ENCODE measurements at places on chromosomes 5 and 9.

DNA sequence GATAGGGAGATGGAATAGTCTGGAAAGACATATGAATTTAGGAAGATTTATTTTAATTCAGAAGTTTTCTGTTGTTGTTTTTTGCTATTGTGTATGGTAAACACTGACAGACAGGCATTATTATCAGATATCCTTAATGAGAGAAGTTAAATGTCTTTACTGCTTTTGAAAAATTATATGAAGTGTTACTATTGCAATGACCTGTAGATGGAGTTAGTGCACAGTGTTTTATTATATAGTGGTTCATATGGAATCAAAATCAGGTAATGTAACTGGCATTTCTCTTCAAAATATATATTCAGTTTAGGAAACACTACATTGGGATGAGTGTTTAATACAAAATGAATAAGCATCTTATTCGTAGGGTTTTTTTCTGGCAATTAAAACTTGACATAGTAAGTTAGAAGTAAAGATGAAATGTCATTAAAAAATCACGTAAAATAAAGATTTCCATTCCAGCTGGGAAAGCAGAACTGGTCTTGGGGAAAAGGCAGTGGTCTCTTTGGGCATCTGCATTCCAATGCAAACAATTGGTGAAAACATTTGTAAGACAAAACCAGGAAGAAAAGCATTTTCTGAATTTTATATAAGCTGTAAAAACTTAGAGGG lies 3.9 kb downstream of the GABRA1 start:
- no peak for DNase-seq

GRCh38 chr5:171848486-171848885 lies 62.9 kb downstream of the SMIM23 start:
- no peak for DNase-seq

- DNase-seq: no peak
These were observed 5.0 kb downstream of the CD14 start for GRCh38 chr5:140627972-140628371.

GRCh38 chr5:6476313-6476661 lies 27.6 kb downstream of the UBE2QL1 start:
- DNase-seq: no peak

DNA sequence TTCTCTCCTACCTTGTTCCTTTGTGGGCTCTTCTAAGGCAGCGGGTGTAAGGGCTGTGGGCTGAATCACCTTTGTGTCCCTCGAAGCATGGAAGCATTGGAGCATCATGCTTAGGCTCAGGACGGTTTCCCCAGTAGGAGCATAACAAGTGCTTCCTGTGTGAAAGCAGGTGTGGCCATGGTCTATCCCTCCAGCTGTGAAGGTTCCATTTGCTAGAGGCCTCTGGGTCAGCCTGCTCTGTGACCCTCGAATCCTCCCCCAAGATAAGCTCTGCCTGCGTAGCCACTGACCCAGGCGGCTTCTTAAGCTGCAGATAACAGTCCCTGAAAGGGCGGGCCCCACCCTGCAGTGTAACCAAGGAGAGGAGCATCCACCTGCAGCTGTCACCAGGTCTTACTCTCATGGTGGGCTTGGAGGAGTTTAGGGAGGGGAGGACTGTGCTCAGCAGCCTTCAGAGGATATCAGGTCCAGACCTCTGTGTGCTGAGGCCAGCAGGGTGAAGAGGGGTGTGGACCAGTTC lies 8.4 kb upstream of the NDST1 start:
- no peak for DNase-seq

- peak; percentile 4 for DNase-seq
These were observed 74.5 kb downstream of the CDKN2A start for GRCh38 chr9:21919377-21920362.

DNA sequence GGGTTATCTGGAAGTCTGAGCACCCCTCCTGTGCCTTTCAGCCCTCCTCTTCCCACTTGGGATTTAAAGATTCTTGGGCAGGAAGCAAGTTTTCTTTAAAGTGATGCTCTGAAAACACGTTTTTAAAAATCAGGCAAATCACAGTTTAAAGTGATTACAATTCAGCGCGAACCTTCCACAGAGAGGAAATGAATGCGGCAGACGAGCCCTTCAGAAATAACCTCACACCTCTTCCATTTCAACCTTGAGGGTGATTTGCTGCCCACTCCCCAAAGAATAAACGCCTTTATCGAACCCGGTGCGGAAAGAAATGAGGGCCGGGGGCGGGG lies 2.3 kb upstream of the EFNA5 start:
- no peak for DNase-seq

- peak; percentile 18 for DNase-seq
These were observed 2.9 kb downstream of the DNAJB5 start for GRCh38 chr9:34992376-34992951.

GRCh38 chr5:73531356-73531755 lies 33.1 kb downstream of the BTF3 start:
- no peak for DNase-seq

GRCh38 chr9:70135176-70135575 lies 91.5 kb downstream of the MAMDC2 start:
- DNase-seq: no peak

DNA sequence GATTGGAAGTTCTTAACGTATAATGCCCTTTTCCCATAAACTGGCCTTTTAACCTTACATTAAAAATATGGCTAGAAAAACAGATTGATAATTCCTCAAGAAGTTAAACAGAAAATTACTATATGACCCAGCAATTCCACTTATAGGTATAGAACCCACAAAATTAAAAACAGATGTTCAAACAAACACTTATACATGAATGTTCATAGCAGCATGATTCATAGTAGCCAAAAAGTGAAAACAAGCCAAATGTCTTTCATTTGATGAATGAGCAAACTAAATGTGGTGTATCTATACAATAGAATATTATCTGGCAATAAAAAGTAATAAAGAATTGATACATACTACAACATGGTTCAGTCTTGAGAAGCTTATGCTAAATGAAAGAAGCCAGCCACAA lies 35.5 kb downstream of the POU5F2 start:
- no peak for DNase-seq

GRCh38 chr9:122212473-122213004 lies 16.2 kb downstream of the LHX6 start:
- DNase-seq: no peak

DNA sequence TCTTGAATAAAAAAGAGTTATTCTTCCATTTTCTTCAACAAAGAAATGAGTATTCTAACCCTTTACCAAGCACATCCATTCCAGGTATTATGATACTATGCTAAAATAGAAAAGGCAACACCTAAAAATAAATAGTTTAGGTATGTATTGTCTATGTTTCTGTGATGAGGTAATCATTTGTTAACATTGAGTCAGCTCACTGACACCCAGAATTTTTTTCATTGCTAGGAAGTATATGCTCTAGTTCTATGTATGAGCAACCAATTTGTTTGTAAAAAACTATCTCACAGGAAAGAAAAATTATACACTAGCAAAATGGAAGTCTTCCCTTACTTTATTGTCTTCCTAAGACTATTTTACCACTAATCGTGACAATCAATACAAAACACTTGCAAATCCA lies 615.6 kb upstream of the GRIN3A start:
- DNase-seq: no peak

- no peak for DNase-seq
These were observed 104.7 kb downstream of the DCP2 start for GRCh38 chr5:113081091-113081839.

DNA sequence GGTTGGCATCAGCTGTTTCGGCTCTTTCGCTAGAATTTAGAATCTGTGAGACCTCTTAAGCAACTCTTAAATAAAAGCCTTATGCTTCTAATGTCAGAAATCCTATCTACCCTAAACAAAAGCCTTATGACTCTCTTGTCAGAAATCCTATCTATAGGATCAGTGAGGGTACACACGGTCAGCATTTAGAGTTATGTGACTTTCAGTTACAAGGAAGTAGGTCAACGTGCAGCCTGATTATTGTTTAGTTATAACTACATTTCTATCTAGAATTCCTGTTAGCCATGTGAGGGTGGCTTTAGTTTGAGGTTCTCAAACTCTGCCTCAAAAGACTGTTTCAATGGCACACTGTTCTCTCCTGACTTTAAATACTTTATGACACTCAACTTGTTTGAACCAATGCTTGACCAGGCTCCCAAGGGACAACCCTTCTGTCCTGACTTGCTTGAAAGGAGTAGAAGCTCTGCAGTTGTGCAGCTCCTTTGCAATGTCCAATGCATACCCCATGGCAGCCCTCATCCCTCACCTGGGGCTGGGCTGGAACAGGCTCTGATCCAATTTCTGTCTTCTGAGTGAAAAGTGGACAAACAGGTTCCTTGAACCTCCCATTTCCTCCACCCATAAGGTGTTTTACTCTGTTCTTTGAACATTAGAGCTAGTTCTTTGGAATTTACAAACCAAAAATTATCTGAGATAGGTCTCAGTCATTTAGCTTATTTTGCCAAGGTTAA lies 251.6 kb upstream of the PIK3R1 start:
- DNase-seq: no peak

DNA sequence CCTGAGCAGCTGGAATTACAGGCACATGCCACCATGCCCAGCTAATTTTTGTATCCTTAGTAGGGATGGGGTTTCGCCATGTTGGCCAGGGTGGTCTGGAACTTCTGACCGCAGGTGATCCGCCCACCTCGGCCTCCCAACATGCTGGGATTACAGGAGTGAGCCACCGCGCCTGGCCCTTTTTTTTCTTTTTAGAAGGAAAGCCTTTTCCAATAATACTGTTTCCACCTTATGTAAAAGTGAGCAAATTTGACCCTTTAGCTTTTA lies 23.7 kb upstream of the F2R start:
- DNase-seq: no peak

- no peak for DNase-seq
These were observed 98.9 kb downstream of the F2RL2 start for GRCh38 chr5:76524101-76524835.

GRCh38 chr5:54113060-54113459 lies 197.3 kb downstream of the ARL15 start:
- DNase-seq: no peak

DNA sequence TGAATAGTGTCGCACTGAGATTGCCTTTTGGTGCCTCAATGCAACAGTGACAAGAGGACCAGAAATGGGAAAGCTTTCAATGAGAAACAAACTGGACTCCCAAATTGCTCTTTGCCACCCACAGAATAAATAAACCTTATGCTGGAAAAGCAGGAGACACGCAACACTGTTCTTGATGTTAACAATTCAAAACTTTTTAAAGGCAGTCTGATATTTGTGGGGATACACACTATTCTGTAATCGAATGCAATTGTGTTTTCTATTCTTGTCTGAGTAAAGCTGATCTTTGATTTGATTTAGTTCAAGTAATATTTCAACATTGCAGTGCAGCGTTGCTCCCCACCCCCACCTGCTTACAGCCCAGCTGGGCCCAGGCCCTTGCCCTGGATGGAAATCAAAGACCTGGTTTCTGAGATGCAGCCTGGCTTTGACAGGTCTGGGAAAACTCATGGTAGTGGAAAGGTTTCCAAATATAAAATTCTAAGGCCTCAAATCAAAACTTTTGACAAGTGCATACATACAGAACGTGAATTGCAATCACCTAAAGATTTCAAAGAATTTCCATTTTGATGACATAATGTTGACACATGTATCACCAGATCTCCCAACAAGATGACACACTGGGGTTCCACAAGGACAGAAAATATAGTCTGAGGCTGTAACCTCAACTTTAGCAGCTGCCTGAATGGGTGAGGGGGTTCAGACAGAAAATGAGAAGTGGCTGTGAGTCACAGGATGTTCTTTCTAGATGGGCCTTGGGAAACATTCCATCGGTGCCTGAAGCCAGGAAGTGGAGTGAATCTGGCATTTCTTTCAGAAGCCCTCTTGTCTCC lies 55.1 kb downstream of the ABCA1 start:
- no peak for DNase-seq

DNA sequence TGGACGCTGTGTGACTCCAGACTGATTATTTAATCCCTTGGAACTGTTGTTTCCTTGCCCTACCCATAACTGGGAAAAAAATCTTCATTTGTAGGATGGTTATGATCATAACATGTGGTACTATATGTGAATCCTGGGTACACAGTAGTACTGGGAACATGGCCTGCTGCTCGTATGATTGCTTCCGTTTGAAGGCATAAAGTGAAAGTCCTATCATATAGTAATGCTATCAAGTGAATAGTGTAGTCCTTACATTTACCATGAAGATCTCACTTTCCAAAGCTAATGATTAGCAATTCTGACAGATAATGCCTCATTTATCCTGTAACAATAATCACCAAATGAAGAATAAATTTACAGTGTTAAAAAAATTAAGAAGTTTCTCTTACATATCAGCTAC lies 53.2 kb downstream of the MEF2C start:
- no peak for DNase-seq

DNA sequence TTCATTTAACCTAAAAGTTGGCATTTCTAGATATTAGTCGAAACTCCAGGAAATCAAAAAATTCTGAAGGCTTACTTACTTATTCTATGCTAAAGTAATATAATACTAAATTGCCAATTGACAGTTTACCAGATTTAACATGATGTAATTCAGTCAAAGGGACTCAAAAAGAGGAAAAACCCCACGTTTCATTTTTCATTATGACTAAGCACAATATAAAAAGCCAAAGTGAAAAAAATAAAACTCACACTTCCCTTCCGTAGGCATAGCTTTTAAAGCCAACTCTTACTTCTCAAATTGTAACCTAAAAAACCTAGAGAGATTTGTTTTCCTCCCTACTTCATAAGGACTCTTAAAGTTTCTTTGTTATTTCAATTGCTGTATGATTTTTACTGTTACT lies 146.6 kb downstream of the RAPGEF6 start:
- DNase-seq: no peak

- DNase-seq: no peak
These were observed 135.2 kb upstream of the RAPGEF1 start for GRCh38 chr9:131874916-131875670.

GRCh38 chr5:54309691-54310432 lies 511 bp downstream of the ARL15 start:
- peak; percentile 20 for DNase-seq

DNA sequence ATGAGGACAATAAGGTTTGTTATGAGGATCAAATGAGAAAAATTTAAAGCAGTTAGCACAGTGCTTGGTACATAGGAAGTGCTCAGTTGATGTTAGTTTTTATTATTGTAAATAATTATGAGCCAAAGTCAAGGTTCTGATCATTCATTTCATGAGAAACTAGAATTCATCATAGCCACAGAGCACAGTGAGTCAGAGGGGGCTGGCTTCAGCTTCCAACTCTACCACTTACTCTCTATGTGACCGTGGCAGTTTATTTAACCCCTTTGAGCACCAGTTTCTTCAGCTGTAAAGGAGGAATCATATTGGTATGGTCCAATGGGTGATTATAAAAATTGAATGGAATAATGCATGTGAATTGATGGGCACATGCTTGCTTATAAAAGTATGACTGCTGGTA lies 39.4 kb downstream of the KLHL3 start:
- no peak for DNase-seq

DNA sequence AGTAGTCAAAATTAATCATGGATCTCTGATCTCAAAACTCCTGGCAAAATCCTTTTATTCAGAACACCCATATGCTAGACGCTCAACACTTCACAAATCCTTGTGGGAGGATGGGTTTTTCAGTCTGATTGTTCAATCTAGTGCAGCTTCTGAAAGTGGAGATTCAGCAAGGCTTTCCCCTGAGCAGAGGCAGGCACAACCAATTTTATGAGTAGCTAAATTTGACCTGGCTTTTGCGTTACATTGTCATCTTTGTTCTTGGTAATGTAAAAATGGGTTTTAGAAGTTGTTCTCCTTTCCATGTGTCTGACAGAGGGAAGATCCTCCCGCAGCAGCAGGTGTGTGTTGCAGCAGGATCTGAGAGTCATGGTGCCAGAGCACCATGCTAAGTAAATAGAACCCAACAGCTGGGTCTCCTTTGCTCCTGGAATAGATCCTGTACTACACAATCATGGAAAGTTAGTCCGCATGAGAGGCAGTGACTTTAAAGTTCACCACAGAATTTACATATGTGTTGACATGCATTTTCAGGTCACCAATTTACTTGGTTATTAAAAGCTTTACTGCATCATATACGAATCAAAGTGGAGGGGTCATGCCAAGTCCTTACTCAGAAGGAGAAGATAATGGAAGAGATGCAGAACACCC lies 70.1 kb upstream of the MEF2C start:
- no peak for DNase-seq

Measured in activated CD4-positive, alpha-beta T cell treated with anti-CD3 and anti-CD28 coated beads, Interleukin-2, amount 50 U/mL, for 1 hour (primary cell).